NCI-H1417 treated with DMSO at 0.1 percent for 48 hours (cell line): ENCODE measurements at places on chromosomes 4 and X.

GRCh38 chr4:138111462-138112000, 130.6 kb downstream of the SLC7A11 start:
- DNase-seq = no peak

DNA sequence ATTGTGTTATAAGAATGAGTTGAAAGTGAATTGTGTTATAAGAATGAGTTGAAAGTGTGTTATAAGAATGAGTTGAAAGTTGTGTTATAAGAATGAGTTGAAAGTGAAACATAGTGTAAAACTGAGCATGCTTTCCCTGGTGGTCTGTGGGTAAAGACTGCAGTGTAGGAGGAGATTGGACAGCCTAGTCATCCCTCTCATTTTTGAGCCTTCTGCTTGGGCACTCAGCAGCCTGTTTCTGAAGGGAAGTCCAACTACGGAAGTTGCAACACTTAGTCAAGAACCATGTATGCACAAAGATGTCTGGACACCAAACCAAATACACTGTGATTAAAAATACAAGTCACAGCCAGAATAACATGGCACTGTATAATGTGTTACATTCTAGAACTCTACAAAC, 72.6 kb downstream of the ANK2 start:
- no peak for DNase-seq

DNA sequence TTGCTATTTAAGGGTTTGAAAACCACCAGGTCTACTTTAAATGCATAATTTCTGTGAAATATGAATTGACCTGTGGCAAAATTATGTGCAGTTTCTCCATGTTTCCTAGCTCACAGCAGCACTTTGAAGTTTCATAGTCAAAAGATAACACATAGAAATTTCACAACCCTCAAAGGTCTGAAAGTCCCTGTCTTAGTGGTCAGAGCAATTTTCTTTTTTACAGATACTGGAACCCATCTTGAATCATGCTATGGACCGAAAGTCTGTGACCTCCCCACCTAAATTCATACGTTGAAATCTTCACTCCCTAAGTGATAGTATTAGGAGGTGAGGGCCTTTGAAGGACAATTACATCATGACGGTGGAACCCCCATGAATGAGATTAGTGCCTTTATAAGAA, 240.4 kb upstream of the BMP3 start:
- DNase-seq = no peak

DNA sequence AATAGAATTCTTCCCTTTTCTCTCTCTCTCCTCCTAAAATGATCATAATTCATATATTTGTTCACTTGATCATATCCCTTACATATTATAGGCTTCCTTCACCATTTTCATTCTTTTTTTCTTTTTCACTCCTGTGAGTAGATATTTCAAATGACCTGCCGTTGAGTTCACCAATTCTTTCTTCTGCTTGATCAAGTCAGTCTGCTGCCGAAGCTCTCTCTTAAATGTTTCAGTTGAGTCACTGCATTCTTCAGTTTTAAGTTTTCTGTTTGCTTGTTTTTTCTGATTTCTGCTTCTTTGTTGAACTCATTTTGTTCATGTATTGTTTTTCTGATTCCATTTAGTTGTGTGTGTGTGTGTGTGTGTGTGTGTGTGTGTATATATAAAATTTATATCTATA, 354.3 kb downstream of the GPAT3 start:
- DNase-seq = no peak

- DNase-seq = no peak
Measured at GRCh38 chr4:69057620-69058409, 38.5 kb upstream of the UGT2B7 start.

- no peak for DNase-seq
Measured at GRCh38 chr4:115850799-115851509, 737.5 kb upstream of the NDST4 start.

- DNase-seq = no peak
Measured at GRCh38 chrX:129613596-129613995, 41.2 kb downstream of the APLN start.

GRCh38 chrX:42748067-42748850, 29.7 kb downstream of the PPP1R2C start:
- DNase-seq = no peak

DNA sequence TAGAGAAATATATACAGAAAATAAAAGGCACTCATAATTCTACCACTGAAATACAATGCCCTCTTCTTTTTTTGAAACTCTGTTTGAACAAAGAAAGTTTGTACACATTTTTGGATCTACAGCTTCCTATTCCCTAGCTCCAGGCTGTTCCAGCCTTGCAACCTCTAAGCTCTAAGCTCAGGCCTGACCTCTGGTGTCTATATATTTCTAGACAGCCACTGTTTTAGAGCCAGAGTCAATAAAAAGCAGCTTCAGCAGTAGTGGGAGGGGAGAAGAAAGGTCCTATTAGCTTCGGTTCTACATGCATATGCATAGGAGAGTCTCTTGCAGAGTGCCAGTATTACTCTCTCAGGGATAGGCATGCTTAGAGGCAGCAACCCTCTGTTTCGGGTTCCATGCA, 39.7 kb downstream of the CLDN2 start:
- DNase-seq = no peak

GRCh38 chr4:186855111-186855510, 131.5 kb upstream of the FAT1 start:
- no peak for DNase-seq

DNA sequence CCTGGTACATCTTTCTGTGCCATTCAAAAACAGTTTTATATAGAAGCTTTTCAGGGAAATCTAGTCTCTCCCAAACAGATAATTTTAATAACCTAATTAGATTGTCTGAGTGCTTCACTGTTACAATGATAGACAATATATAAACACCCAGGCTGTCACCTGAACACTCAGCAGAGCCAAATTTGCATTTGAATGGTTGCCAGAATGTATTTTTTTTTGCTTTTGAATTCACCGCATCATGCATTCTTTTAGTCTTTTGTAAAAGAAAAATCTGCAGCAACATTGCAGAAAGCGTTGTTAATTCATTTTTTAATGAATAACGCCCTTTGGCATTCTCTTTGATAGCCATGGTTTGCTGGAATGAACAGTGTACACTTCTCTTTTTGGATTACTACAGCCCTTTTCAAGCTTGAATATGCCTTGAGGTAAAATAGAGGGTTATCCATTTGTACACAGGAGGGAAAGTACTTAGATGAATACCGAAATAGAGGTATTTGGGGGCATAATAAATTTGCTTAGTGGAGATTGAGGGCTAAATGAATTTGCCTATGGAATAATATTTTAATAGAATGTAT, 175.0 kb upstream of the EPHA5 start:
- DNase-seq = no peak

GRCh38 chr4:102787096-102787881, 26.5 kb upstream of the MANBA start:
- no peak for DNase-seq

DNA sequence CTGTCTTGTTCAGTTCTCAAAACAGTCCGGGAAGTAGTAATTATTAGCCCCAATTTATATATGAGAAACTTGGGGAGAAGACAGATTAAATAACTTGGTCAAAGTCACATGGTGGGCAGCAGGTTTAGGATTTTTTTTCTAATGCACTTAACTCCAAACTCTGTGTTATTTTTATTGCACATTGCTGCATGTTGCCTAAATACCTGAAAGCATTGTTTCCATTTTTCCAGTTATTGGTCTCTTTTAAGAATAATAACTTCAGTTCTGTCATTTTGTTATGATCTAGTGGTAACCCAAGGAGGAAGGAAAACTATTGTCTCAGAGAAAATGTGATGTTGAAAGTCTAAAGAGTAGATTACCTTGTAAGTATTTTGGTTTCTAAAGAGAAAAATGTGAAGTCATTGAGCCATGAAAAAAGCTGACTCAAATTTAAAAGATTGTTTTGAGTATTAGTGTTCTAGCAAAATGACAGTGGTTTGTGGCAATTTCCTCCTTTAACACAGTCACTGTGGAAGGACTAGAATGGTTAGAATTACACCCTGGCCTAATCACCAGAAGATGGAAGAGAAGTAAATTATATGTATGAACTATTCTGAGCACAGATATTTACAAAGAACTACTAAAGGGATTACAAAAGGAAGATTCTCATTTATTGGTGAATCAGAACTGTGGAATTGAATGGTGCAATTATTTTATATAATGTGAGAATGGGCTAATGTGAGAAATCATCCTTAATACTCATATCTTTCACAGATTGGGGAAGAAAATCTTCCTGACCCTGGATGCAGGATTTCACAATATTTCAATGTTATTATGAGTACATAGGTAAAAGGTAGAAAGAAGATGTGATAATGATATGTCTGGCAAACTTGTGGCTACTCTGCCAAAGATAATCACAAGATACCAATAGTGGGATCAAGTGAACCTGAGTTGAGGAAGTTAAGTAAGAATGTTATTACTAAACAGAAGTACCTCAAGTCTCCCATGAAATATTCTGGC, 21.7 kb upstream of the CXCL8 start:
- DNase-seq = no peak
